ENCODE measurements at places on chromosomes 2 and 18.

DNA sequence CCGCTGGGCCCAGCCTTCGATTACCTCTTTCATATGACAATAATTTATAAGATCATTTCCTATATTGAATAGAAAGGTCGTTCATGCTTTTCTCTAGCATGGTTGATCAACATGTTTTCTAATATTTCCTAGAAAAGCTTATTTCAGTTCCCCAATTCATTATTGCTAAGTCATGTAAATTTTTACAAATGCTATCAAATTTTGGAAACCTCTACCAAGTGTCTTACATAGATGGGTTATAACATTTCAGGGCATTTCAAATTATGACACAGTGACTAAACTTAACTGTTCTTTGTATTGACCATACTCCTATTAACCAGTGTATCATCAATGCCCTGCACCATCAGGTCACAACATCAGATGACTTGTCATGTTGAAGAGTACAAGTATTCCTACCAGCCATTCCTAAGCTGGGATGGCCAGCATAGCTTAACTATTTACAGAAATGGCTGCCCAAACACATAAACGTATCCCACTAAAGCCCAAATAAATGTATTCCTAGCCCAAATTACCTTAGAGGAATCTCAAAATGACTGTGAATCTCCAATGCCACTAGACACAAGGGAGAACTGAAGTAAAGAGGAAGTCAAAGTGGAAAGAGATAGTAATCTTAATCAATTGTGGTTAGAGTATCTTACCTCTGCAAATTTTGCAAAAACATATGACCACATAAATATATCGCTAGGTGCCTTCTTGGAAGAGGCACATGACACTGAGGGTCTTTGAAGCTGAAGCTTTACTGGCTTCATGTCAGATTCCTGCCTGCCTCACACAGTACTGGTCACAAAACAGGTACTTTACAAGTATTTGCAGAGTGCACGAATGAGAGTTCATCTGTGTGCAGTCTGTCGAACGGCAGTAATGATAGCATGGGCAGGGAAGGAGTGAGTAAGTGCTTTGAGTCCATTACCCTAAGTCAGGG lies 87.3 kb upstream of the TLK1 start:
- DNase-seq = peak; percentile 64

DNA sequence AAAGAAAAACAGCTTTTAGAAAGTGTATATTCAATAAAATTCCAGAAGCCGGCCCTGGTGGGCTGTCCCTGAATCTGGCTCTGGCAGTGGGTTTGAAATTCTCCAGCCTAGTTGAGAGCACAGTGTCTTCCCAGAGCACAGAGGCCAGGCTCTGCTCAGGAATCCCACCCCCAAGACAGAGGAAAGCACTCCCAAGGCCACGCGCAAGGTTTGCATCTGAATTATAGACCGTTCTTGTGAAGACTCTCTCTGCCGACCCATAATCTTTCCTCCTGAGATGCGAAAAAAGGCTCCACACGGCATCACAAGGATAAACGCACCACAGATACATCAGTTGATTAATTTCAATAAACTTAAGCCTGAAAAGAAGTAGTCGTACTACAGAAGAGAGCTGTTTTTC lies 342.2 kb downstream of the CMPK2 start:
- DNase-seq = no peak

DNA sequence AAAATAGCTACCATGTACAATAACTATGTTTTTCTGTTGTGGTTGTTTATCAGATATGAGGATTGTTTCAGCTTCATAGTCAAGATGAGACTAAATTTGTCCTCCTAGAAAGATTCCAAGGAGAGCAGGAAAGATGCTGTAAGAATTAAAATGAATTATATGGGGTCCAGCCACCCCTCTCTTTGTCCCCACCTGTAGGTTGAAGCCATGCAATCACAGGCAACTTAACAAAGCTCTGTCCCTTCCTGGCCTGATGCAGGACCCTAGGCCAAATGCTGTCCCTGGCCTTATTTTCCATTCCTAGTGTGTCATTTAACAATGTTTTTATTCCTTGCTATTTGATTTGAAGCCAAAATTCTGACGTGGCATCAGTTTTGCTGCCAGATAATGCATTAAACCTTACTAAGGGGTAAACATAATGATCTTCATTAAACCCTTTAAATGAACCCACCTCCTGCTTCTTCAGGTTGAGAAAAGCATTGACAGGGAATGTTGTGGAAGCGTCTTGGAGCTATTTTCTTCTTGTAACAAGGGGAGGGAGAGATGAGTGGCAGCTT lies 240.9 kb upstream of the ZNF521 start:
- DNase-seq = no peak

- DNase-seq = peak; percentile 66
Observed at GRCh38 chr2:10412380-10412779, 35.7 kb downstream of the ODC1 start.

DNA sequence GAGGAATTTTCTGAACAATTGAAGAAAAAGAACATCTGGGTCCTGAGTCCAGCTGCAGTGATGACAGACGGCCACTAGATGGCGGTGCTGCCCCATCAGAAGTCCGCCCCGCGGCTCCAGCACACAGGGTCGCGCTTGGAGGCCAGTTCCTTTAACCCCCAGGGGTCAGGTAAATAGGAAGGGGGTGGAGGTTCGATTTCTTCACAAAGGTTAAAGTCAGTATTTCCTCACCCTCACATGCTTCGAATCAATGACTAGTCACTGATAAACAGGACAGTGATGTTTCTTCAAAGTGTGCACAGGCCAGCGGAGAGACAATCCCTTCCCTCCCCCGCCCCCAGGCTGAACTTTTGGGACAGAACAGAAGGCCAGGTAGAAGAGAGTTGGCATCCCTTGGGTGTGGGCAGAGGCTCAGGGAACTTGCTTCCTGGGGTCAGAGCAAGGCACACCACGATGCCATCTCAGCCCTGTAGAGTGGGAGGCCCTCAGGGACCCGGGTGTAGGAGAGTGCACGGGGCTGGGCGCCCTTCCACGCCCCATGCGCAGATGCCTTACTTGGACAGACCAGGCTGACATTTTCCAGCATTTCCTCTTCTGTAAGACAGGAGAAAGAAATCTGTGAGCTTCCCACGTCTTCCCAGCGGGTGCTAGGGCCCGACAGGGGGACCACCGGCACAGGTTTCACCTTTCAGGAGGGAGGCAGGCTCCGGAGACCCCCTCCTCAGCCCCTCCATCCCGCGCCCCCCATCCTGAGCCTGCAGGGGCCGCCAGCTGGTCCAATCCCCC lies 722 bp downstream of the APOB start:
- peak; percentile 74 for DNase-seq

- DNase-seq = no peak
Observed at GRCh38 chr2:74924463-74925265, 33.8 kb upstream of the POLE4 start.

DNA sequence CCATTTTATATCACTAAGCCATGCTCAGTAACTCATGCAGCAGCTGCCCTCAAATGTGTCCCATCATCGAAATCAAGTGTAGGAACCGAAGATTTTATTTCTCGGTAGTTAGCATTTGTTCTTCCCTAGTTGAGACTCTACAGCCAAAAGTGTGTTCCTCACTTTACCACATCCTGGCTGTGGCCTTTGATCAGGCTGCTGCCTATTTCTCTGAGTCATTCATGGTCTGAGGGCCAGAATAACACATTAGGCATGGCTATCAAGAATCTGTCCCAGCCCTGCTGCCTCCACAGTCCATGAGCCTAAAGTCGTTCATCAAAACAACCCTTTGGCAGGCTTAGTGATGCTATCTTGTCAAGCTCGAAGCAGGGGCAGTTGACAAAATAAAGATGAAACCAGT lies 300.1 kb downstream of the TDRD15 start:
- DNase-seq = no peak

- no peak for DNase-seq
Observed at GRCh38 chr2:86249579-86250391, 50.5 kb downstream of the MRPL35 start.

DNA sequence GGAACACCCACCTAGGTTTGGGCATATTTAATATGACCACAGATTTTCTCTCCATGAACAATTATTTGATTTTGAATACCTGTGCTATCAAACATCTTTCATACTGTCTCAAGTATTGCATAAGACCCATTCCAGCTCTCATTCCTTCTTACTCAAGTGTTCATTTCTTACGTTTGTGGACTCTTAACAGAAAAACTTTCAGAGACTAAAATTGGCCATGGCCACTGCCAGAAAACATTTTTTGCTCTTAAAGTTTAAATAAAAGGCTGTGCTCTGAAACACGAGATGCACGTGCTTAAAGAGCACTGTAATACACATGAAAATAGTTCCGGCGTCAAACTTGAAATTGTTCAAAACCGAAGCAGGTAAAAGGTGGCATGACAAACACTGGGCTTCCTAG lies 89.3 kb downstream of the LIMS1 start:
- DNase-seq = no peak

DNA sequence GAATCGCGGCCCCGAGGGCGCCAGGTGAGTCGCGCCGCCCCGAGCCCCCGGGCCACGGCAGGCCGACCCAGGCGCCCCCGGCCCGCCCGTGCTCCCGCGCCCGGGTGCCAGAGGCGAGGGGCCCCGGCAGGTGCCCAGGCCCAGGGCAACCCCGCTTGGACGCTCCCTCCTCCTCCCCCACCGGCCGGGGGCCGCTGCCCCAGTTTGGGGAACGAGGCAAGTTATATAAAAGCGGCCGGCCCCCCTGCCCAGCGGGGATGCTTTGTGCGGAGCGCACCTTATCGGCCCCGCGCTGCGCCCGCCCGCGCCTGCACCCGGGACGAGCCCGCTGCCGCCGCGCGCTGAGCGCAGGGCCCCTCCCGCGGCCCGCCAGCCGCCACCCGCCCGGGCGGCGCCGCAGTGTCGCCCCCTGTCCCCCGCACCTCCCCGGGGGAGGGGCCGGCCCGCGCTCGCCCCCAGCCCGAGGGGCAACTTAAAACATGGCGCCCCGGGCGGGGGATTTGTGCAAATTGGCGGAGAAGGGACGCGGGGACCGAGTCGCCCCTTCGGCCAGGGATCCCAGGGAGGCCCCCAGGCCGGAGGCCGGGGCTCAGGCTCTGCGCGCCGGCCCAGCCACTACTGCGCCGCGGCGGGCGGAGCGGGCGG lies 639 bp downstream of the EPB41L3 start:
- no peak for DNase-seq

- DNase-seq = peak; percentile 48
Observed at GRCh38 chr18:74353169-74353775, 37.6 kb downstream of the C18orf63 start.

DNA sequence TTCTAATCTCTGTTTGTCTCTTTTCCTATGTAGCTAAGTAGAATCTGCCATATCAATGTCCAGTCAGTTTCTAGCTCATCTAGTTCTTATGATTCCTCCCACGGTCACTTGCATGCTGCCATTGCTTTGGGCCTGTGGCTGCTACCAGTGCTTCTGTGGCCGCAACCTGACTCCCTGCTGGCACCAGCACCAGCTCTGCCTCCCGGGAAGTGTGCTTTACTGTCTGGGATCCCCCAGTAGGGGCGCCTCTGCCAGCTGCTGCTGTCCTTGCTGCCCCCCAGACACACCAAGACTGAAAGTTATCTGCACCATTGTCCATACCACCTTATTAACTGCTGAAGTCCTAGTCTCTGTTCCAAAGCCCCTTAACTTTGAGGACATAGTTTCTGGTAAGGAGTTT lies 56.3 kb downstream of the RAPGEF4 start:
- DNase-seq = no peak

DNA sequence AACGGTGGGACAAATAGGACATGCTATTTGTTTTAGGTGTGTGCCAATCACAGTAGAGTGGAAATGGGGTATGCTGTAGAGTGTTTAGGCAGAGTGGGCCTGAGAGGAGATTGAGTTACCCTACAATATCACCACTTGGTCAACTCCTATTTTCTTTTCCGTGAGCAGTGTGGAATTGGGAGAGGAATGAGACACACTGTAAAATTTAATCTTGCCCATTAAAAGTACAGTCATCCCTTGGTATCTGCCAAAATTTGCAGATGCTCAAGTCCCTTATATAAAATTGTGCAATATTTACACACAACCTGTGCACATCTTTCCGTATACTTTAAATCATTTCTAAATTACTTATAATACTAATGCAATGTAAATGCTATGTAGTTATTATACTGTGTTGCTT lies 12.4 kb downstream of the FBXO48 start:
- no peak for DNase-seq

DNA sequence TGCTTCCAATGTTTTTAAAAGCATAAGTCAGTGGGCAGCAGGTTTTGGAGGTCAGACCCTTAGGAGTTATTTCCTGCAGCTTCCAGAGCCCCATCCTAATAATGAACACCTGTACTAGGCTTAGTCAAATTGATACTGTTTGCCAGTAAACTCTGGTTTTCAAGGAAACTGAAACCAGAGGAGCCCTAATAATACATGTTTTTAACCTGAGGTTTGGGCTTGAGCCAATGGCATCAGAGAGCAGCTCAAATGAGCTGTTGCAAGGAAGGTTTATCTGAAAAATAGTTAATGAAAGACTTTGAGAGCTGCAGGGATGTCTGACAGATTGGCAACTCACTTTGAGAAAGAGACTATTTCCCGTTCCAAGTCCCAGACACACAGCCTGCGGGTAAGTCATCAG lies 54.6 kb downstream of the DCC start:
- no peak for DNase-seq

- DNase-seq = no peak
Observed at GRCh38 chr18:28399781-28400362, 222.9 kb upstream of the CDH2 start.

Data from NB4 (cell line).